ENCODE measurements at places on chromosomes 1 and 21.
A peak's percentile ranks its signal among the peaks of the same experiment; 100 is the strongest.

GRCh38 chr21:43210454-43211071 lies 41.8 kb downstream of the CRYAA start:
- no peak for DNase-seq

GRCh38 chr1:244049162-244050013 lies 1.7 kb upstream of the ZBTB18 start:
- peak; percentile 17 for DNase-seq

DNA sequence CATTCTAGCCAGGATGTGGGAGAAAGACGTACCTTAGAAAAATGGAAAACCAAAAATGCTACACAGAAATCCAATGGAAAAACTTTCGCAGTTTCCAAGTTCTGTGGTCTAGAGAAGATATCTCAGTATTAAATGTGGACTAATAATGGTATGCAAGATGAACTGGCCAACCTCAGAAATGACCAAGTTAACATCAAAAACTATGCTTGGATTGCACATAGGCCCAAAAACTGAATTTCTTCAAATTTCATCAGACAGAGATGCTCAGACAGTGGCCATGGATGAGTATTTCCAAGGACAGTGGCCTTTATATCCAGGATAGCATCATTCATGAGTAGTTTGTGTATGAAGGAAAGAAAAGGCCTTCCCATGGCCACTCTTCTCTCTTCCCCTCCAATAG lies 132.2 kb downstream of the TIAM1 start:
- DNase-seq = no peak

GRCh38 chr1:1616045-1616790 lies 918 bp downstream of the MIB2 start:
- DNase-seq = no peak

GRCh38 chr1:160083968-160084770 lies 2.8 kb downstream of the KCNJ9 start:
- DNase-seq = peak; percentile 74

DNA sequence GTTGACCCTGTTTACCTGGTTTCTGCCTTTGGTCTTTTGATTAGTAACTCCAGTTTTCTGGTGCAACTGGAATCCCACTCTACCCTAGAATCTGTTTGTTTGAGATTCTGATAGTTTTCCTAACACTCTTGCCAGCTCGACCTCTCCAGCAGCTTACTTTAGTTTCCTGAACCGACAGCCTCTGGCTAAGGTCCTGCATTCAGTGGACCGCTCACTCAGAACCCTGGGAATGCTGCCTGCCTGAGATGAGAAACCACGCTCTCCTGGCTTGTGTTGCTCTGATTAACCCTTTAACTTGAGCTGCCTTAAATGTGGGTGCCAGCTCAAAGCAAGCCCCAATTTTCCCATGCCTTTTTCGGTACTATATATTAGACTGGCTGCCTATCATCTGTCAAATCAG lies 45.3 kb upstream of the SIPA1L2 start:
- DNase-seq = no peak

GRCh38 chr1:4984841-4985240 lies 330.4 kb downstream of the AJAP1 start:
- no peak for DNase-seq

DNA sequence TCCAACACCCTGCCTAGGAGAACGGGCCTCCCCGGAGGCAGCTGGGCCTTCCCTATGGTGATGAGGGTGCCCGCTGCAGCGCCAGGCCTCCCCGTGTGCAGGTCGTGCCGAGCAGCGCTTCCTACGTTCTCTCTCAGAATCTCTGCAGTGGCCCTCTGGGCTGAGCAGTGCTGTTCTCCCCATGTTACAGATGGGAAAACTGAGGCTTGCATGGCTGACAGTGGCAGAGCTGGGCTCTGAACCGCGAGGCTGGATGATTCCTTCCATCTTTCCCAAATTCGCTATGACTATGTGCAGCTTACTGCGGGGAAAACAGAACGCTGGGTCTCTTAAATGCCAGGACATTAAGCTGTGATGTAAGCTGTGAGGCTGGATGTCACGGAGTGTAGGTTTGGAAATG lies 8.9 kb downstream of the KLHL21 start:
- DNase-seq = no peak

DNA sequence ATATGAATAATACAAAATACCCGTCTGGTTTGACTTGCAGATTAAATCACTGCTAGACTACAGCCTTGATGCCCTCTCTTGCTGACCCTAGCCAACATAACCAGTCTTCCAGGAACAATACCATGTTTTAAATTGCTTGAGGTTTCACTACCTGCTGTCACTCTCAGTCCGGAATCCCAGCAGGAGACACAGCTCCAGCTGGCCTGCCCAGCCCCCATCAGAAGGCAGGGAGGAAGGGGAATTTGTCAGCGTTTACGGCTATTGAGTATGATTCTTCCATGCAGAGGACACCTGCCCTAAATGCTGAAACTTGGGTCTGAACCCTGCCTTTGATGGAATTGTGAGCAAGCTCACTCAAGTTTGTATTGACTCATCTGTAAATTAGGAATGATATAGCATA lies 33.0 kb downstream of the ZNF496 start:
- no peak for DNase-seq

DNA sequence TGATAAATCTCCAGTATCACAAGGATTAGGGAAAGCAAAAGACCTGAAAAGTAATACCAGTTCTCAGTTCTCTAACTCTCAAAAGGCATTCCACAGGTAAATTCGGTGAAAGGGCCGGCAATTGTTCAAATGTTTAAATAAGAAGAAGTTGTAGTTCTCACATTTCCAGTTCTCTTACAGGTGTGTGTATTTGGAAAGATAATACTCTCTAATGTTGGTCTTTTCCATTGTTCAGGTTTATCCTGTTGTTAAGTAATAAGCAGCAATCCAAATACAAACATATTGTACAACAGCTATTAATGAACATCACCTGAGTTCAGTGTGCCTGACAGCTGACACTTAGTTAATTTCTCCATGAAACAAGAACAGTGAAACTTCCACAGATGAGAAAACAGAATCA lies 13.2 kb upstream of the PRKAB2 start:
- DNase-seq = no peak

GRCh38 chr1:200873116-200873670 lies 412 bp downstream of the GPR25 start:
- no peak for DNase-seq

- DNase-seq = no peak
Measured at GRCh38 chr1:80251591-80251990, 1245.1 kb upstream of the ADGRL4 start.

DNA sequence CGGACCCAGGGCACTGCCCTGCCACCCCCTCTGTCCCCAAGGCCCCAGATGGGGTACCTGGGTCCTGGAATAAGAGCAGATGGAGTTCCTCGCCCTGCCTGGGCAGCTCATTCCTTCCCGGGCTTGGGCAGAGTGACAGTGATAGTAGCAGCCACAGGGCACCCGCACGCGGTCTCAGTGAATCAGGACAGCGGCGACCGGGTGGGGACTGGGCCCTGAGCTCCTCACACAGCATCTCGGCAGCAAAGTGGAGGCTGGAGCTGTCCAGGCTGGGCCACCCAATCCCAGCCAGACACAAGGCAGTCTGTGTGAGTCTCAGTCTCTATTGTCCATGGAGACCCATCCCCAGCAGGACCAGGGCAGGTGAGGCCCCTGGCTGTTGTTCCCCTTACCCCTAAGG lies 37.4 kb upstream of the CCDC27 start:
- no peak for DNase-seq

GRCh38 chr1:213393860-213394259 lies 342.8 kb downstream of the RPS6KC1 start:
- no peak for DNase-seq

DNA sequence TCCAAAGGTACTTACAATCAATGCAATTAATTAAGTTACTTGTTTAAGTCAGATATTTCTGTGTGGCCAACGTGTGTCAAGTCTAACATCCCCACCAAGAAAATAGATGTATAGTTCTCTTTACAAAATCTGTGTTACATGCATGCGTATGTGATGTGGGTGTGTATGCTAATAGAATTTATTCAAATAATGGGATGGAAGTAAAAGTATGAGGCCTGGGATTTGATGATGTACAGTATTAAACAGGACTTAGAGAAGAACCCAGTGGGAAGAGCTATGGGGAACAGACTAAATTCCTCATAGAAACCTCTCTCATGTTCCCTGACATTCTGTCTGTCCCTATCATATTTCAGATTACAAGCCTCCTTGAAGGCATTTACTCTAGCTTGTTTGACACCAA lies 72.5 kb downstream of the IFI44 start:
- DNase-seq = no peak

Measured in stimulated activated CD4-positive, alpha-beta T cell treated with anti-CD3 and anti-CD28 coated beads, TNF-alpha, amount 100 ng/mL, for 24 hours (primary cell).